ENCODE measurements at places on chromosomes 4 and X. TPM values are rescaled to one million over a fixed set of nuclear protein-coding genes. Genes with fewer than 3 reads are reported as not detected.
A peak's percentile ranks its signal among the peaks of the same experiment; 100 is the strongest.

ZMAT1 gene
- not detected for total RNA-seq

ATP10D gene
- 33.0 TPM for total RNA-seq

MBTPS2 gene
- total RNA-seq: 9.3 TPM

CXCR3 gene
- total RNA-seq: not detected

SYNPO2 gene
- 0.46 TPM for total RNA-seq

BEX1 gene
- total RNA-seq: 0.54 TPM

SUV39H1 gene
- 19.8 TPM for total RNA-seq

TCP11X2 gene
- not detected for total RNA-seq

IL13RA1 gene
- total RNA-seq: 24.3 TPM

NLGN3 gene
- 0.03 TPM for total RNA-seq

PACRGL gene
- total RNA-seq: 19.6 TPM

GRCh38 chr4:25368315-25368714, 8.7 kb upstream of the ANAPC4 start:
- DNase-seq: no peak

GRCh38 chrX:106927023-106927422, 6.8 kb downstream of the CLDN2 start:
- peak; percentile 19 for DNase-seq

DNA sequence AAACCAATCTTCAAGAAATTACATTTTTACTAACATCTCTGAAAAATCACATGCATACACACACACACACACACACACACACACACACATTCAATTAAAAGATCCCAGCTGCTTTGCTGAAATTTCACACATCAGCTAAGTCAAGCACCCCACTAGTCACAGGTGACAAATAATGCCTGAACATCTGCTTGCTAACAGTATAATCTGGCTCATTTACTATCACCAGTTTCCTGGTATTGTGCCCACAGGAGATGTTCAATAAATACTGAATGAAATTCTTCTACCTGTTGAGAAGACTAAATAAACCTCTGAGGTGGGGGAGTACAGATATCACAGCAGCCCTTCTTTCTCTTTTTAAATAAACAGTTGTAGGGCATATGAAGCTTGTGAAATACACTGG, 994.0 kb downstream of the ARAP2 start:
- no peak for DNase-seq

- peak; percentile 66 for DNase-seq
Measured at GRCh38 chrX:150856101-150856500, 42.4 kb downstream of the CD99L2 start.

DNA sequence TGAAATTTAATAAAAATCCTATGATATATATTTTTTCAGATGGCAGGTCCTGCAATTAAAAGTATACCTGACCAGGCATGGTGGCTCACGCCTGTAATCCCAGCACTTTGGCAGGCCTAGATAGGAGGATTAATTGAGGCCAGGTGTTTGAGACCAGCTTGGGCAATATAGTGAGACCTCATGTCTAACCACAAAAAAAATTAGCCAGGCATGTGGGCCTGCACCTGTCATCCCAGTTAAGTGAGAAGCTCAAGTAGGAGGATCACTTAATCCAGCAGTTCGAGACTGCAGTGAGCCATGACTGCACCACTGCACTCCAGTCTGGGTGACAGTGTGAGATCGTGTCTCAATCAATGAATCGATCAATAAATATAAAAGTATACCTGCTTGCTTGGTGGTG, 2.5 kb downstream of the OCIAD2 start:
- DNase-seq: no peak

DNA sequence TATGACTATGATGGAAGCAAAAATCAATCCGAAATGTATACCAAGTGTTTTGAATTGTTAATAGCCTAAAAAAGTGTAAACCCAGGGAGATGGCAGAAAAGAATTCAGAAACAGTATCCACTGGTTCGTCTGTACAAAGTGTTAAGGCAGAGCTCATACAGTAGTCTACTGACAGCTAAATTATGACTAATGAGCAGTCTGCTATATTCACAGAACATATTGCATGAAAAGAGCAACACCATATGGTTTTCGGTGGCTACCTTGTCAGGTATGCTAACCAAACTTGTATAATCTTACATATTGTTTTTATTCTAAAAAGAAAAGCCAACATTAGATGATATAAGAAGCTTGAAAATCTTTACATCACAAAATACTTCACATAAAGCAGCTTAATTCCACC, 18.5 kb downstream of the EPHA5 start:
- DNase-seq: no peak

GRCh38 chr4:179415037-179415846, 1973.0 kb upstream of the AGA start:
- peak; percentile 17 for DNase-seq

DNA sequence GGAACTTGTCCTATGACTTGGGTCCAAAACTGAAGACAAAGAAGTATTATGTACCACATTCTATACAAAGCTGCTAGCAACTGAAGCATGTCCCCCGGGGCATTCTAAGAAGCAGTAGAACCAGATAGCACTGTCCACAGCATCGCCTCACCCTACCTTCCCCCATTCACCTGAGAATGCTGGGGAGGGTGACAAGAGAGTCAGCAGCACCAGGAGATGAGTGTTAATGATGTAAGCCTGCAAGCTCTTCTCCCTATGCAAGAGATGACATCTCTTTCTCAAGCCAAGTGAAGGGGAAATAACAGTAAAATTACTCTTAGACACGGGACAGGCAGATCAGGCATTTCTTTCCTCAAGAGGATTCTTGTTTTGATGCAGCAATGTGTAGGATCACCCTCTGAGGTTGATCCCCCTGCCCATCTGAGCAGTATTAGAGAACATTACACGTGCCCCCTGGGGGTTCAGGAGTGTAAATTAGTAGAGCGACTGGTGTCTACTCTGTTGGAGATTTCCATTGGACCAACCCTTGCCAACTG, 13.9 kb upstream of the TLR1 start:
- DNase-seq: peak; percentile 83

GRCh38 chrX:57044245-57044644, 48.9 kb upstream of the SPIN3 start:
- peak; percentile 31 for DNase-seq

DNA sequence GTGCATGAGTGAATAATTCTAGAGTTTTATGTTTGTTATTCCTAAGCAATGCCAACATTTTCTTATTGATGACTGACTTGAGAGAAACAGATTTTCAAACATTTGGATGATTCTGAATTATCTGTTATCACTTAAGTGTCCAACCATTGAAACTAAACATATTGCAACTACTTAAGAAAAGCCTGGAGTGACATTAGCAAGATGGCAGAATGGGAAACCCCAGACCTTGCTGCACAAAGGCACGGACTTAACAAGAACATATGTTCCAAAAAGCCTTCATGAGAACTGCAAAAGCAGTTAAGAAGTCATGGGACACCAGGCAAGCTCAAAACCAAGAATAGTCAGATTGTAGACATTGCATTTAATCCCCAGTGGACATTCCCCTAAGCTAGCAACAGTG, 215.1 kb downstream of the DCHS2 start:
- DNase-seq: no peak

GRCh38 chr4:17400686-17401085, 111.2 kb downstream of the QDPR start:
- no peak for DNase-seq

GRCh38 chr4:85864259-85865205, 389.6 kb downstream of the ARHGAP24 start:
- DNase-seq: no peak

GRCh38 chrX:8462488-8462887, 2.1 kb upstream of the VCX3B start:
- DNase-seq: no peak

DNA sequence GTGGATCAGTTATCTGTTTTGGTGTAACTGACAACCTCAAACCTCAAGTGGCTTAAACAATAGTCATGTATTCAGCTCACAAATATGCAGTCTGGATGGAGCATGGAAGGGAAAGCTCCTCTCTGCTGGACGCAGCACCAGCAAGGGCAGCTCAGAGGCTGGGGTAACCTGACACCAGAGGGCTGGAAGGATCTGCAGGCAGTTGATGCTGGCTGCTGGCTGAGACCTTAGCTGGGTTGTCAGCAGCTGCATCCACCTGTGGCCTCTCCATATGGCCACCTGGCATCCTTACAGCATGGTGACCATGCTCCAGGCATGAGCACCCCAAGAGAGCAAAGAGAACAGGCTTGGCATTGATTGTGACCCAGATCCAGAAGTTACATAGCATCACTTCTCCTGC, 46.7 kb downstream of the ENPP6 start:
- DNase-seq: peak; percentile 47

- DNase-seq: no peak
Measured at GRCh38 chrX:154597221-154597620, 12.3 kb downstream of the CTAG1A start.

GRCh38 chrX:117196481-117196880, 733.7 kb upstream of the CT83 start:
- no peak for DNase-seq
